CD4-positive, alpha-beta T cell treated with Interleukin-21 for 1 hour (primary cell): ENCODE measurements at places on chromosomes 7 and 10.
A peak's percentile ranks its signal among the peaks of the same experiment; 100 is the strongest.

- peak; percentile 17 for DNase-seq
Measured at GRCh38 chr10:57338823-57339558, 928.7 kb downstream of the IPMK start.

DNA sequence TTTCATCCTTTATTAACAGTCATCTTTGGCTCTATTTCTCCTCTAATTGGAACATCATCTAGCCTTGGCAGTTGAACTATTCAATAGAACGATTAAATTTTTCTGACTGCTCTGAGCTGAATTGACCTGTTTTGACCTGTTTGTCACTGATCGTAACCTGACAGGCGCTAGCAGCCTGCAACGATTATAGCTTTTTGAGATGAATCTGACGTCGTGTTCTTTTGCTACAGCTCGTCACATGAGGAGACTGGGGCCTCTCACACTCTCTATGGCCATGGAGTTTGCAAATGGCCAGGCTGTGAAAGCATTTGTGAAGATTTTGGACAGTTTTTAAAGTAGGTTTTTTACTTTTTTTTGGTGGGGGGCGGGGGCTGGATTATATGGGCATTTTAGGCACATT is 229.8 kb downstream of the FOXP2 start:
- DNase-seq = no peak

GRCh38 chr10:687583-688311 is 1.7 kb downstream of the DIP2C start:
- no peak for DNase-seq

DNA sequence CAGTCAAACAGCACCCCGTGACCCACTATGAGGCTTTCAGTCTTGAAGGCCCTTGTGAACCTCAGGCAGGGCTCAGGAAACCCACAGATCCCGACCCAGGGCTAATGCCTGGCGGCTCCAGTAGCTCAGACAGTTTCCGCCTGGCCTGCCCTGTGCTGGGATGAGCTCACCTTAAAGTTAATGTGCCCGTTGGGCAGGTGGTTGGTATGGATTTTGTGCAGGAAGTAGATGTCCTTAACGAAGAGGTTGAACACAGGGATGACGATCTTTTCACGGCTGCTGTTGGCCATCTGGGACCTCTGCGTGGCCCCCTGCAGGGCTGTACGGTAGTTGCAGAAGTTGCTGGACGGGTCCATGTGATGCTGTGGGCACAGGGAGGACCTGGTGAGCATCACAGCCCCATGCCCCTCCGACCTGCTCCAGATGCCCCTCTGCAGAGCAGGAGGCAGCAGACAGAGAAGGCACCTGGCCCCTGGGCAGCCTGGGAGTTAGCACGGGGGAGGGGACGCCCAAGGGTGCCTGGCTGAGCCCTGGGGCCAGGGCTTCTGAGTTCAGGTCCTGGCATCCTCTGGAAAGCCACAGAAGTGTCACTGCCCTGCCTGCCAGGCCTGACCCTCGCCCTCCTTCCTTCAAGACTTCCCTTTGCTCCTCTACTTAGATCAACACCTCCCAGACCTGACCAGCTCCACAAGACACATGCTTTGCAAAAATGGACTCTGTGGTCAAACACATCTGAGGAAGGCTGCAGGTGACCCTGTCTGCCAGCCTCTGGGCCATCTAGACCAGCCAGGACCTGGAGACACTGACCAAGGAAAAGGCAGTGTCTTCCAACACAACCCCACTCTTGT is 59.8 kb downstream of the CSGALNACT2 start:
- no peak for DNase-seq

DNA sequence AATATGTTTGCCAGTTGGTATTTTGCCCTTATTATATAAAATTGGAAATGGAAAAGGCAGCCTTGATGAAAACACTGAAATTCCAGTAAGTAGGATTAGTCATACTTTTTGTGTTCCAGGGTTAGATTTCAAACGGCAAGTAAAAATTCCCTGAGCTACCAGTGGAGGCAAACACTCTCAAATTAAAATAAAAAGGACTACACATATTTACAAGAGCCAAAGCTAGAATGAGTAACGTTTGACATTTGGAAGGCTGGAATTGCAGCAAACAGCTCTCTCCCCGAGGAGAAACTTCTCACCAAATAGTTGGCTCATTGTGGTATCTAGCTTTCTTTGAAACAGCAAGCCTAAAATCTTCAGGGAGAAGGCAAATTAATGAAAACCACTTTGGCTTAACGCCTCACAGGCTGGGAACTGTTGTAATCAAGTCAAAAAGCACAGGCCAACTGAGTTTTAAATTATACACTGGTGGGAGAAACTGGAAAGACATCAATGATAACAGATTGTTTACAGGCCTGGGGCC is 288.4 kb downstream of the SNX13 start:
- DNase-seq = no peak

- peak; percentile 64 for DNase-seq
Measured at GRCh38 chr10:8473205-8473604, 418.7 kb downstream of the GATA3 start.
